Sciatic nerve (tissue), 2 donors: ENCODE measurements at places on chromosomes 3 and 15.

DNA sequence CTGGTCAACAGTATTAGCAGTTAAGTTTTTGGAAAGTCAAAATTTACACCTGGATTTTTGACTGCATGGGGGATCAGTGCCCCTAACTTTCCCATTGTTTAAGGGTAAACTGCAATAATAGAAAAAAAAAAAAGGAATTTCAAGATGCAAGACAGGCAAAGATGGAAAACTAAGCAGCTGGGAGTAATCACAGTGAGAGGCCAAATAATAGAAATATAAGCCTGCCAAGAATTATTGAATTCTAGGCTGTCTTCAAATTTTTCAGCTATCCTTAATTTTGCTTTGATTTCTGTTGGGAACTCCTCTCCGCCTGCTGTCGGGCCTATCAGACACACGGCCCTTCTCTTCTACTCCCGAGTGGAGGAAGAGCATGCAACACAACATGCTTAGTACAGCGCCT lies 215.5 kb upstream of the LMCD1 start:
- DNase-seq = no peak

- DNase-seq = peak; percentile 76
Measured at GRCh38 chr15:66603301-66604179, 37.7 kb upstream of the LCTL start.

DNA sequence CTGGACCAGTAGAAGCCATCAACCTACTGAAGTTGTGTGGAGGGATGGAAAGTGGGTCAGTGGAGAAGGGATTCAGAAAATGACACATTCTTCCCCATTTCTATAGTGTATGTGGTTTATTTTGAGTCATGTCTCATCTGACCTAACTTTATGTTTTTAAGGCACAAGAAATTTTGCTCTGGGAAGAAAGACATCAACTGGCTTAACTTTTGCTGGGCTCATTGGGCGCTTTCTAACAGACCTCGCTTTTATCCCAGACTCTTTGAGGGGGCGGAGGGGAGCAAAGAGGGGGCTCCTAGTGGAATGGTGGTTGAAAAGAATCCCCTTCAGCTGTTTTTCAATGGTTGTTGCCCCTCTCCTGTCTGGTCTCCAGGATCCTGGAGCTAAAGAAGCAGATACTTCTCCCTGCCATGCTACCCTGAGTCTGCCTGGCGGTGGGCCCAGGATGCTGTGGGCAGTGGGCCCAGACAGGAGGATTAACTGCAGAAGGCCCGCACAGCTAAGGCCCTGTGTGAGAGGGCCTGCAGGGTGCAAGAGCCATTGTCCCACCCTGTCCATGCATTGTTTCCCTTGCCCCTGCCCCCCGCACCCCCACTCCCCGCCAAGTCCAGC lies 14.5 kb downstream of the CSRNP1 start:
- no peak for DNase-seq

- no peak for DNase-seq
Measured at GRCh38 chr15:28896951-28897350, 11.2 kb downstream of the APBA2 start.

GRCh38 chr15:50262533-50262932 lies 3.0 kb downstream of the HDC start:
- DNase-seq = no peak

- no peak for DNase-seq
Measured at GRCh38 chr3:43640681-43641080, 18.9 kb upstream of the ANO10 start.

DNA sequence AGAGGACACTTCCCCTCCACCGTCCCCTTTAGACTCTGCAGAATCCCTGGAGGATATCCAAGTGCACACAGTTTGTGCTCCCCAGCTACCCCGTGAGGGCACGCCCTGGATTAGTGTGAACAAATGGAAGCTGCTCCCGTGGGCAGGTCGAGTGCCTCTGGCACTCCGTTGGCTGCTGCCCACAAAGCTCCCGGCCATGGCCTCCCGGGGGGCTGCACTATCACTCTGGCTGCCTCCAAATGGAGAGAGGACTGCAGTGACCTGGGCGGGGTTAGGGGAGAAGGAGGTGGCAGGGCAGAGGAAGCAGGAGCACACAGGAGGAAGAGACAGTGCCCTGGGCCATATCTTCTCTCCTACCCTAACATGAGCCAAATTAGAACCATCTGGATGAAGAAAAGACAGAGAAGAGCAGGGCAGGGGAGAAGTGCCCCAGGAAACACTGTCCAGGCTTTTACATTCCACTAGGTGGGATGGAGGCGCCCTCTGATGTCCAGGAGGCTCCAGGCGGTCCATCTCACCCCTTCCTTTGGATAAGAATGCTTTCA lies 29.4 kb upstream of the ACAD9 start:
- DNase-seq = no peak

DNA sequence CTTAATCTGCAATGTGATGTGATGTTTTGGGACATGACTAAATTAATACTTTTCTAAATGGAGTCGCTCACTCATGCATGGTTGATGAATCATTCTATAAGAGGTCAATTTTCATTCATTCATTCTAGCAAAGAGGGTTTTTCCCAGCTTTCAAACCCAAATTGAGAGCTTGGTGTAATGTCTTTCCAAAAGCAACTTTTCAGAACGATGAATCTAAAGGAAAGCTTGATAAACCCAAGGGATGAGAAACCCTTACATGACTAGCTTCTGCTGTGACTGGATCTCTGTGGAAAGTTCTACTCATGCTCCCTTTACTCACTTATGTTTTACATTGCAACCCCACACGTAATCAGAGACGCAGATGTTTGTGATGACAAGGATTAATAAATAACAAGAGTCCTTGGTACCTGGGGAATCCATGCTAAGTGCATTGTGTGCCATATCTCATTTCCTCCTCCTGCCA lies 47.7 kb downstream of the PDZRN3 start:
- no peak for DNase-seq

DNA sequence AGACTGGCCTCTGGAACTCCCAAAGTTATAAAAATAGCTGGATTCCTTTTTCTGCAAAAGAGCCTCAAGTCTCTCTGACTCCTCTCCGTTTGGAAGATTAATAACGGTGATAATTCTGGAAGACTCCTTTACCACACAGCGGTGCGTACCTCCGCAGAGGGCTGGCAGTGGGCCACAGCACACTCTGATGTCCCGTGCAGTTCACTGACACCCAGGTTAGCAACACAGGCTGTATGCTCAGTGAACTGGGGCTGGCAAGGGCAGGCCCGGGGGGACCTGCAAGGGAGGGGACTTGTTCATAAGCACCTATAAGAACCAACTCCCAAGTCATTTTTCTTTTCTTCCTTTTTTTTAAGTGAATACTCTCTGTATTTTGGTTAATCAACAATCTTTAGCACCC lies 120.3 kb upstream of the TJP1 start:
- DNase-seq = no peak

DNA sequence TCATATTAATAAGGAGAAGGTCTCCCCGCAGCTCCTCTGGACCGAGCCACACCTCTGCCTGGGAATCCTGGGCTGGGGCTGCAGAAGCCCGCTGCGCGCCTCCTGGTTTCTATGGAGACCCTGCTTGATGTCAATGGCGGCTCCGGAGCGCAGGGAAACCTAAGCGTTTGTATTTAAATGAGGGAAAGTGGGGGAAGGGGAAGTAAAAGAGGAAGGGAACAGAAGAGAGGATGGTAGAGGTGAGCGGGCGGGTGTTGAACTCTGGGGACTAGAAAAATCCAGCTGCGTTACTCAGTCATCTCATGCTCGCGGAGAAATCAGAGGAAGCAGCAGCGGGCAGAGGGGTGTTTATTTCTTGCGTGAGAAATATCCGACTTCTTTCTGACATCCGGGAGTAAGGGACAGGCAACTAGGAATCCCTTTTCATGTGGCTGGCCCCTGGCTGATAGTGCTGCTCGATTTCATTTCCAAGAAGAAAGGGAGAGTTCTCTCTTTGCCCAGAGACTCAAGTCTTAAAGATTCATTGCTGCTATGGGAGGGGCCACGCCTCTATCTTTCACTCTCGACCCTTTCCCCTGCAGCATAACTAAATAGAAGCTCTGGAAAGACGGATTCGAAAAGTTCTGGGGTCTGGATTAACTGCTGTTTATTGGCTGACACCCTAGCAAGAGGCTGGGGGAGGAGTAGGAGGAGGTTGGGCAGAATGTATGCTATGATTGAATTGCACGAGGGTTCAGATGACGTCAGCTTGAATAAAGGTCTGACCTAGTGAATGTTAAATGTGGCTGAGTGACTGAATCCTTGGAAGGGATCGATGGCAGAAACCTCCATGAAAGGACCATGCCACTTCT lies 110.5 kb upstream of the GAP43 start:
- DNase-seq = peak; percentile 60

DNA sequence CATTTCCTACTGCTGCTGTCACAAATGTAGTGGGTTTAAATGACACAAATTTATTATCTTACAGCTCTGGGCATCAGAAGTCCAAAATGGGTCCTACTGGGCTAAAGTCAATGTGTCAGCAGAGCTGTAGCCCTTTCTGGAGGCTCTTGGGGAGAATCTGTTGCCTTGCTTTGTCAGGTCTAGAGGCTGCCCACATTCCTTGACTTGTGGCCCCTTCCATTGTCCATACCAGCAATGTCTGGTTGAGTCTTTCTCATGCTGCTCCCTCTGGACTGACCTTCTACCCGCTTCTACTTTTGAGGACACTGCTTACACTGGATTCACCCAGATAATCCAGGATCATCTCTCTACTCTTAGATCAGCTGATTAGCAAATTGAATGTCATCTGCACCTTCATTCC lies 3.0 kb downstream of the IL12A start:
- no peak for DNase-seq

GRCh38 chr3:190709351-190709773 lies 153.1 kb downstream of the GMNC start:
- no peak for DNase-seq

DNA sequence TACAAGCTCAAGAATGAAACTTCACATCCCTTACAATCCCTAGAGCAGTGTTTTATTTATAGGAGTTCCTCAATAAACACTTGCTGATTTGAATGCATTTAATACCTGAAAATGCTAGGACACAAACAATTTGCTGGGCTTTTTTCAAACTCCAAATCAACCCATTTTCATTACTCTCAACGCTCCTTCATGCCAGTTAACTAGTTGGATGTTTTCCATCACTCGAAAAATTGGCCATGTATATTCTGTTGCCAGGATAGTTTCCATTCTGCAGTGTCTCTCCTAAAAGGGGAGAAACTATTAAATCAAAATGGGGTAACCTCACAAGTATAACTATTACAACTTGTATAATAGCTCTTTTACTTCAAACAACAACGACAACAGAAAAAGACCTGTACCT lies 1.2 kb downstream of the GBE1 start:
- no peak for DNase-seq

- DNase-seq = no peak
Measured at GRCh38 chr3:5707794-5708193, 520.3 kb downstream of the EDEM1 start.

- DNase-seq = no peak
Measured at GRCh38 chr3:172139528-172140276, 100.3 kb downstream of the FNDC3B start.

GRCh38 chr15:34584330-34584668 lies 848 bp upstream of the GOLGA8B start:
- no peak for DNase-seq

GRCh38 chr3:188220988-188221818 lies 67.2 kb downstream of the LPP start:
- no peak for DNase-seq

GRCh38 chr3:150747886-150748683 lies 14.9 kb downstream of the SIAH2 start:
- DNase-seq = no peak

GRCh38 chr3:48621461-48621869 lies at the start of gene TMEM89:
TSS of gene TMEM89 (minus strand) at chr3:48621769. CDS start at chr3:48621756, 13 bp downstream.
- DNase-seq = no peak

DNA sequence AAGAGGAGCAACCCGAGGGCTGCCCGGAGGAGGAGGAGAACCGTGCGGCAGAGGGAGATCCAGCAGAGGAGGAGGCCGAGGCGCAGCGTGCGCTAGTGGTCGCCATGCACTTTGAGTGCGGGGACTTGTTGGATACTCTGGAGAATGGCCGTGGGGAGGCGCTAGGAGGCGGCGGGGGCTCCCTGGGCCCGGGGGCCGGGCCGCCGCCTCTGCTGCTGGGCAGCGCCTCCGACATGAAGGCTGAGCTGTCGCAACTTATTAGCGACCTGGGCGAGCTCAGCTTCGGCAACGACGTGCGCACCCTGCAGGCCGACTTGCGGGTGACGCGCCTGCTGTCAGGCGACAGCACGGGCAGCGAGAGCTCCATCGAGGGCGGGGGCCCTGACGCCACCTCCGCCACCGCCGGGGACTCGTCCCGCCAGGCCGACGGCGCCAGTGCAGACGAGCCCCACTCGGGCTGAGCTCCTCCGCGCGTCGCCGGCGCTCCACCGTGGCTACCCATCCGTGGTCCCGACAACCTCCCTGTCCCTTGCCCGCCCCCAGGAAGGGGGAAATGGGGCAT lies 2.0 kb downstream of the FAM43A start:
- DNase-seq = peak; percentile 74

DNA sequence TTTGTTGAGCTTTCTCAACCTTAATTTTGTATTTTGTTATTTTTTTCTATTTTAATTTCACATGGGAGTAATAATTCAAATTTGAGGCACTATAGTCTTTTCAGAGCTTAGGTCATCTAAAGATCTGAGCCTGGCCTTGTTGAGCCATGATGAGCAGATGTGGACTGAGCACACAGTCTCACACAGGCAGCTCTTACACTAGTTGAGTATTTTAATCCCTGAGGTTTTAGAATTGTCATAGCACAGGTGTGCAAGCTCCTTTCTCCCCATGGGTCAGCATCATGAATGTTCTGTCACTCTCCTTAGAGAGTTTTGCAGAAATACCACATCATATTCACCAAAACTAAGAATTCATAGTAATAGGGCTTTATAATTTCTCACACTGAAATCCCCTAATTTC lies 4.9 kb downstream of the ZBTB38 start:
- no peak for DNase-seq

DNA sequence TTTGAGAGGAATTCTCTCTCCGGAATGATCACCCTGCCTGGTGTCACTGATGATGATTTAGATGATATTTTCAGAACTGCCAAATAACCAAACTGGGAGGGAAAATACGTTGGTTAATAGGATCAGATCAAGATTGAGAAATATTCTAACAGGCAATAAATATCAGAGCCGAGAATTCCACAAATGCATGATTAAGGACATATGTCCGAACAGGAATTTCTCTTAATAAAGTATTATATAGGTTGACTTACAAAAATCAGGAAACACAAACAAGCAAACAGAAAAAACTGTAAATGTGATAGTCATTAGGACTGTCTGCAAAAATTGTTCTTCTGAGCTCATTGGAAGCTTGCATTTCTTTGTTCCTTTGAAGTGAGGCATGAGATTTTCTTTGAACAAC lies 75.1 kb upstream of the PHLDB2 start:
- no peak for DNase-seq

GRCh38 chr3:190013943-190014924 lies 106.5 kb downstream of the P3H2 start:
- DNase-seq = no peak
